ENCODE measurements at places on chromosomes 1 and 21.
A peak's percentile ranks its signal among the peaks of the same experiment; 100 is the strongest.

- no peak for DNase-seq
These were observed 38.1 kb upstream of the POU3F1 start for GRCh38 chr1:38084700-38085099.

DNA sequence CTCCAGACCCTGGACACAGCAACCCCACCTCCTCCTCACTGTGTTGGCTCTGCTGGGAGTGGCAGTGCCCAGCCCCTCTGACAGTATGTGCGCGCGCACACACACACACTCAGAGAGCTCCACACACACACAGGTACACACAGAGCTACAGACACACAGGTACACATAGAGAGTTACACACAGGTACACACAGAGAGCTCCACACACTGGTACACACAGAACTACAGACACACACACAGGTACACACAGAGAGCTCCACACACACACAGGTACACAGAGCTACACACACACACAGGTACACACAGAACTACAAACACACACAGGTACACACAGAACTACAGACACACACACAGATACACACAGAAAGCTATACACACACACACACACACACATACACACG is 6.3 kb upstream of the PRKCZ start:
- no peak for DNase-seq

DNA sequence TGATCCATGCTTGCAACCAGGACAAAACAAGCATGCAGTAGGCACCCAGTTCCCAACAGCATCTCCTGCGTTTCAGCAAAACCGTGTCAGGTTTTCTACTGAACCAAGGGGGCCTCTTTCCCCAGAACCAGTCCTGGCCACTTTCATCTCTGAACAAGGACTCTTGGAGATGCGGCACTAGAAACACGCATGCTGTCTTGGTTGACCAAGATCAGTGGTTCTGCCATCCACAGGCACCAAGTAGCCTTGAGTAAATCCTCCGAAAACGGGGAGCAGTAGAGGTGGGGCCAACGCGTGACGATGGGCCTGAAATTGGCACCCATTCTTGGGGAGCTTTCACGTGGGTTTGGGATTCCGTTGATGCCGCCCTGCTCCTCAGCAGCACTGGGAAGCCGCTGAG is 62.5 kb upstream of the AJAP1 start:
- DNase-seq = no peak

DNA sequence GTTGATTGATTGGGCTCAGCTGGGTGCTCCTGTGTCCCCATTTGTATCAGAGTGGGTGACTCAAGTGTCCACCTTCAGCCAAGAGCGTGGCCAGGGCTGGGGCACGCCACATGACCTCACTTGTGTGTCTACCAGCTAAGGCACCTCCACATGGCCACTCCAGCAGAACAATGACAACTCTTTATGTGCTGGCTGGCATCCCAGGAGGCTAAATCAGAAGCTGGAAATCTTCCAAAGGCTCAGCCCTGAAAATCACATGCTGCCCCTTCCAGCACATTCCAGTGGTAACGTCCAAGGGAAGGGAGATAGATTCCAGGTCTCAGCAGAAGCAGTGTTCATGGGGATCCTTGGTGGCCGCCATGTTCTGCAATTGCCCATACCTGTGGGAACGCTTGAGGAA is 585.5 kb downstream of the AJAP1 start:
- DNase-seq = no peak

- peak; percentile 6 for DNase-seq
These were observed 7.6 kb downstream of the COL16A1 start for GRCh38 chr1:31696242-31696641.

- DNase-seq = no peak
These were observed 35.7 kb downstream of the SERBP1 start for GRCh38 chr1:67394548-67394947.

GRCh38 chr21:44920694-44921604 is at the start of gene ITGB2:
Gene ITGB2 (minus strand): TSS chr21:44920899. CDS start chr21:44910782, 10,117 bp downstream.
- no peak for DNase-seq

DNA sequence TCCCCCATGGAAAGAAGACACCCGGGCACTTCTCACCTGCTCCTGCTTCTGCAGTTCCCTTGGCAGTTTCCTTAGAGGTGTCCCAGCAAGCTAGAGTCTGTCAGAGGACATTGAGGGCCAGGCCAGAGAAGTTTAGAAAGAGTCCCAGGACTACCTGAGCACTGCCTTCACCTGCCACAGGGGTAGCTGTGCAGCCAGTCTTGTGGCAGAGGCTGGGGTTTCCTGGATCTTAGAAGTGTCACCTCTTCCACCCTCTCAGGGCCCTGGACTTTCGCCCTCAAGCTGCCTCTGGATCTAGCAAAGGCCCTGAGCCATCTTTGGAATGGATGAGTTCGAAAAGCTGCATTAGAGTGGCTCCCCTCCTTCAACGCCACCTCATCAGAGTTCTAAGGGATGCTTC is 34.9 kb upstream of the BTG2 start:
- no peak for DNase-seq

DNA sequence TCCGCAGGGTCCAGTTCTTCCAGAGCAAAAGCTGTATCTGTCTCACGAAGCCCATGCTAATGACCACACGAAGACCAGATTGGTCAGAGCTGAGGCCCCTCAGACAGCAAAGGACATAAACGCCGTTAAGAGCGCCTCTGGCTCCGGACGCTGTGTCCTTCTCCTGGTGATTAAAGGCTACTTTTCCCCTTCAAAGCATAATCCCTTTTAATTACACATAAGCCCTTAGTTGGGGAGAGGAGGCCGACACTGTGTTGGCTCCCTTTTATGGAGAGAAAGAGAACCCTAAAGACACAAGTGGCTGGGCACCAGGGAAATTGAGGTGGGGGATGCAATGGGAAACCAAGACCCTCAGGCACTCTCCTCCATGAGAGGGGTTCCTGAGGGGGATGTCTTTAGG is at the start of gene ABCA4:
Gene ABCA4, minus strand, starts transcription at position 158 of the 400 bp plus-strand sequence. Its CDS starts 103 bp downstream, at position 55.
- no peak for DNase-seq

DNA sequence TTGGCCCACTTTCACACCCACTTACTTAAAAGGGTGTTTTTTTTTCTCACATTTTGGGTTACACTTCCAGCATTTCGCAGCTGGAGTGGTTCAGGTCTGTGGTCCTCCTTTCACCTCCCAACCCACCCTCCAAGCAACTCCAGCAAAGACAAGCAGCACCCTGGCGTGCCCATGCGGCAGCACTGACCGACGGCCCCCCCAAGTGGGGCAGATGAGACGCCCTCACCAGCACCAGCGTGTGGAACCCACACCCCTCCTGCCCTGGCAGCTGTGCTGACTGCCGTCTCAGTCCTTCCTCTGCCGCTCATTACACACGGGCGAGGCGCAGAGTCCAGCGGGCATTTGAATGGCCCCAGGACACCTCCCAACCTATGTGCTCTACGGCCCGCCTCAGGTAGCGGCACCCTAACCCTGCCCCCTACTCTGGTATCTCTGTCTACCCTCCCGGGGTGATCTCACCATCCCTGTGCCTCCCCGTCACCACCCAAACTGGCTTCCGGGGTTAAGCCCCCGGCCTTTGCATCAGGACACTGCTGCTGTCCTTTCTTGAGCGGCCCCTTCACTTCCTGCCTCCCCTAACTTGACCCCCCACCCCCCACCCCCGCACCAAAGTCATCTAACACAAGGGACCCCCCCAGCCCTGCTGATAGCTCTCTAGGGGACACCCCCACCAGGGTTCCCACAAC is 10.9 kb downstream of the LSS start:
- no peak for DNase-seq

DNA sequence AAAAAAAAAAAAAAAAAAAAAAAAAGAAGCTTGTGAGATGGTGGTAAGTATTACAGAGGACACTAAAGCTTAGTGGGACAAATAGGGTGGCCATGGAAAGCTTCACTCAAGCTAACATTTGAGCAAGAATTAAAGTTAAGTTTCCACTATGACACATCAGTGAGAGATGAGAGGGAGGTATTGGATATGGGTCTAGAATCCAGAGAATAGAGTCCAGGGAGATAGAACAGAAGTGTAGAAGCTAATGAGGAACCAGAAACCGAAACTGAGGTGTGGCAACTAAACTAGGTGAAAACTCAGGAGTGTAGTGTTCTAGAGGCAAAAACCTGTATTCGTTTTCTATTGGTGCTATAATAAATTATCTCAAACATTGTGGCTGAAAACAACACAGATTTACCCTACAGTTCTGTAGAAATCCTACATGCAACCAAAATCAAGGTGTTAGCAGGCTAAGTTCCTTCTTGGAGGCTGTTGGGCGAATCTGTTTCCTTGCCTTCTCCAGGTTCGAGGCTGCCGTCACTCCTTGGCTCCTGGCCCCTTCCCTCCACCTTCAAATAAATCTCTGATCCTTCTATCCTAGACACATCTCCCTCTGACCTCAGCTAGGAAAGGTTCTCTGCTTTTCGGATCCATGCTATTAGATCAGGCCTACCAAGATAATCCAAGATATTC is 36.2 kb downstream of the PTP4A2 start:
- DNase-seq = no peak

- DNase-seq = no peak
These were observed 169.5 kb upstream of the DPYD start for GRCh38 chr1:98090351-98090750.

- no peak for DNase-seq
These were observed 43.6 kb upstream of the CCDC190 start for GRCh38 chr1:162904579-162904978.

DNA sequence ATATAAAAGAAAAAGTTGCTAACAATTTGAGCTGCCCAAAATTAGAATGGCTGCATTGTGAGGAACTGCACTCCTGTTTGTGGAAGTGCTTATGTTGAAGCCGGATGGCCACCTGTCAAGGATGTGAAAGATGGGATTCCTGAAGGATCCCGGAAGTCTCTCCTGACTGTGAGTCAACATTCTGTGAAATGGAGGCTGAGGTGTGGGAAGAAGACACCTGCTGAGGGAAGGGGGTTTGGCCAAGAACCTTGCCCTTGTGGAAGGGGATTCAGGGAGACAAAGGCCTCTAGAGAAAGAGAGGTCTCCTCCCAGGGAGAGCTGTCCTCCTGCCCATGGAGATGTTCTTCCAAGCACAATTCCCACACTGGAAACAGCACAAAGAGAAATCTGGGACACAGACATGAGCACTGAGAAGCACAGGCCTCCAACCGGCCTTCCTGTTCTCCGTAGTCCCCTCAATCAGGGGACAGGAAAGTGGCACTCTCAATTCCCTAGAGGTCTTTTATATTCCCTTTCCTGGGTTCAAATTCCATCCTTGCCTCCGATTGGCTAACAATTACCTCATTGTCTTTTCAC is 70.5 kb downstream of the CD2 start:
- no peak for DNase-seq

GRCh38 chr21:38531591-38531990 is 33.3 kb upstream of the ERG start:
- no peak for DNase-seq

GRCh38 chr1:167500283-167500860 is 18.0 kb downstream of the CD247 start:
- DNase-seq = no peak

DNA sequence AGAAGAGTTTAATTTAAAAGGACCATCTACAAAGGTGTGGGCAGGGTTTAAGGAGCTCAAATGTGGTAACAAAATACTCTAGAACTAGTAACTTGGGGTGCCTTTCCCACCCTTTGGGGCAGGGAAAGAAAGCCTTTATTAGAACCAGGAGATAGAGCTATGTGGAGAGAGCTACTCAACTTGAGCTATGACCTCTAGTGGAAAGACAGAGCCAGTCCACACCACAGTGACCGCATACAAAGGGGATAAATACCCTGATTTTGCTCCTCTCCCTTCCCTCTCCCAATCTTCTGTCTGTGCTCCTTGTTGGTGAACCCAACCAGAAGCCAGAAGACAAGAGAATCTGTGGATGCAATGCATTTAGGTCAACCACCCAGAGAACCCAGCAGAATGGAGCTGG is 54.4 kb upstream of the JAK1 start:
- DNase-seq = no peak

DNA sequence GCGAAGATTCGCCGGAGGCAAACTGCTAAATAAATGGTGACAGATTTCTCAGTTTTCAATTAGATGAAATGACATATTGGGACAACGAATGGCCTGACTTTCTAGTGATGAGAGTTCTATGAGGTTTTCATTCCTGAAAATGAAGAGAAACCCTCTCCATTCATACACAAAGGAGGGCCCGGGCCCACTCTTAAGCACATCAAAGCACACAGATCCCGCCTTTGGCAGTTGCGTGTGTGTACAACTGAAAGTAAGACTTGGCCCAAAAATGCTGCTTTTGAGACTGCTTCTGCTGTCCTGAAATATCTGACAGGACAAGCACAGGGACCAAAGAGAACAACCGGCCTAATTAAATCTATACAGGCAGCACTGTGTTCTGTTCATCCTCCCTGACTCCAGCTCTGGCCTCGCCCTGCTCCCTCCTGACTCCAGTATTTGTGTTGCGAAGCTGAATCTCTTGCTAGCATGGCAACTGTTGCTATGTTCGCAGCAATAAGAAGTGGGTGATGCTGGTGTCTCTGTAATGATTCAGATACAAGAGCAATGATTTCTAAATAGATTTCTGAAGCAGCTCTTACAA is 7.4 kb downstream of the LRRC53 start:
- no peak for DNase-seq

DNA sequence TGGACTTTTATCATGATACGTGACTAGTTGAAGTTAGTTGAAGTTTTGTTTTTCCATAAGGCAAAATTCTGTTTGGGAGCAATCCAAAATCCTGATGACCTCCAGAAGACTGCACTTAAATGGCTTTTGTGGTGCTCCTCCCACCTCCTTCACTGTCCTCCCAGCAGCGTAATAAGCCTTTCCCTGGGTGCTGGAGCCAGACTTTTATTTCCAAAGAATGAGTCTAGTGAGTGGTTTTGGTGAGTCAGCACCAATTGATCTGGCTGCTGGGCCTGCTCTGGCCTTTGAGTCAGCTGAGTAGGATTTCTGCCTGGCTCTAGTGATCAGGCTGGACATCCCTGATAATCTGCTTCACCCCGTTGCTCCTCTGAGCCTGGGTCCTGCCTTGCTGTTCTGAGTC is 21.7 kb upstream of the KCND3 start:
- no peak for DNase-seq

DNA sequence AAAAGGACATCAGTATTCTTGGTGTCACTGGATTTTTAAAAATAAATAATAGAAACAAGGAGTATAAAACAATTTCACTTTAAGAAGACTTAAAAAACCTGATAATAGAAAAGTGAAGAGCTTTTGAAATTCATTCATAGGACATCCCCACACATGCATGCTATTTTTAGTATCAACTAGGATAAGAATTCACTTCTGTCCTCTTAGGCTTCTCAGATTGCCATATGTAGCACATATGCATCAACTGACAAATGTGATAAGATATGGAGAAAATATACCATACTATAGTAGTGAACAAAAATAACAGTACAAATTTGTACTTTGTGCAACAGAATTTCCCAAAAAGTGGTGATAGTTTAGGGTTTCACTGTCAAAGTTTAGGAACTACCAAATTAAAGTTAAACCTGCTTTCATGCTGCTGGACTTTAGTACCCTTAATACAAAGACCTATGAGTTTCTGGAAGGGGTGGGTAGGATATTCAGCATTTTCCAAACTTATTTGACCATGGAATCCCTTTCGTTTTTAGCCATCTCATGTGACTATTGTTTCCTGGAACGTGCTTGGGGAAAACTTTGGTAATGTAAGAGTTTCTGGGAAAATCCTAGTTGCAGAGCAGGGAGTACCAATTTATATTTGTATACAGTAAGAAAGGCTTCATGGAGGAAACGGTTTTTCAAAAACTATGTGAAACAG is 19.8 kb downstream of the RPRD2 start:
- no peak for DNase-seq

Measured in SW 1271 (cell line).